ENCODE measurements at places on chromosomes 12 and 14. TPM values are rescaled to one million over a fixed set of nuclear protein-coding genes. Genes with fewer than 3 reads are reported as not detected.

GRCh38 chr12:80946591-80946990 lies 8.9 kb upstream of the LIN7A start:
- H3K4me3 ChIP-seq: no peak overlapping the region
- H3K36me3 ChIP-seq: no peaks in the 10 kb centered on the region
- H3K4me1 ChIP-seq: no peaks in the 10 kb centered on the region
- DNase-seq: no peak
- no peak overlapping the region for H3K27ac ChIP-seq

HOXC9 gene
- total RNA-seq: 0.61 TPM

- no peaks in the 10 kb centered on the region for H3K27me3 ChIP-seq
- no peak overlapping the region for H3K4me3 ChIP-seq
- no peak for DNase-seq
- no peaks in the 10 kb centered on the region for H3K36me3 ChIP-seq
- H3K27ac ChIP-seq: no peak overlapping the region
These were observed 36.6 kb upstream of the SPPL3 start for GRCh38 chr12:120940799-120941198.

DYRK2 gene
- total RNA-seq: 15.5 TPM

DNA sequence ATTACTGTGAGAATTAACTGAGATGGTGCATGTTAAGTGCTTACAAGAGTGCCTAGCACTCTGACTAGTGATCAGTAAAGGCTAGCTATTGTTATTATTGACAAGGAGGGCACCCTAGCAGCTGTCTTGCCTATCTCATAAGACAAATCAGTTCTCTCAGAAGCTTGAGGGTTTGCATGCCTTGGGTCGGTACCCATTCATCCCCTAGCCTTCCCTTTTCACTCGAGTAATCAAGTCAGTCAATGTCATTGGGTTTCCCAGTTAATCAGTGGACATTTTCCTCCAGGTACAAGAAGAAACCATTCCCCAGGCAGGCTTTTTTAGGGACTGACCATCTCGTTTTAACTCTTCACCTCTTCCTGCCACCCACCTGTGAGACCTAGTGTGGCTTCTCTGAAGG lies 10.4 kb upstream of the TFCP2 start:
- no peaks in the 10 kb centered on the region for H3K36me3 ChIP-seq
- no peak overlapping the region for H3K27ac ChIP-seq
- no peaks in the 10 kb centered on the region for H3K4me1 ChIP-seq
- no peaks in the 10 kb centered on the region for H3K27me3 ChIP-seq
- H3K4me3 ChIP-seq: no peak overlapping the region
- DNase-seq: no peak

GRCh38 chr14:105517096-105517495 lies 9.3 kb upstream of the TMEM121 start:
- no peaks in the 10 kb centered on the region for H3K36me3 ChIP-seq
- H3K27me3 ChIP-seq: peaks cover 9% of the 10 kb centered on the region
- no peak overlapping the region for H3K4me3 ChIP-seq
- H3K27ac ChIP-seq: no peak overlapping the region

- peaks cover 14% of the 10 kb centered on the region for H3K4me1 ChIP-seq
- no peak for DNase-seq
- H3K4me3 ChIP-seq: no peak overlapping the region
- H3K27me3 ChIP-seq: no peaks in the 10 kb centered on the region
These were observed 14.5 kb downstream of the FBXL14 start for GRCh38 chr12:1579651-1580435.

GRCh38 chr12:62784576-62784975 lies 150.4 kb downstream of the PPM1H start:
- H3K4me3 ChIP-seq: no peak overlapping the region
- no peaks in the 10 kb centered on the region for H3K36me3 ChIP-seq
- H3K27me3 ChIP-seq: no peaks in the 10 kb centered on the region
- DNase-seq: no peak

GRCh38 chr14:71739273-71739990 lies 192.8 kb upstream of the RGS6 start:
- no peak overlapping the region for H3K4me3 ChIP-seq
- peaks cover 4% of the 10 kb centered on the region for H3K4me1 ChIP-seq
- H3K36me3 ChIP-seq: peaks cover 35% of the 10 kb centered on the region
- H3K27me3 ChIP-seq: no peaks in the 10 kb centered on the region
- H3K27ac ChIP-seq: no peak overlapping the region

PLEKHD1 gene
- 0.41 TPM for total RNA-seq

DNA sequence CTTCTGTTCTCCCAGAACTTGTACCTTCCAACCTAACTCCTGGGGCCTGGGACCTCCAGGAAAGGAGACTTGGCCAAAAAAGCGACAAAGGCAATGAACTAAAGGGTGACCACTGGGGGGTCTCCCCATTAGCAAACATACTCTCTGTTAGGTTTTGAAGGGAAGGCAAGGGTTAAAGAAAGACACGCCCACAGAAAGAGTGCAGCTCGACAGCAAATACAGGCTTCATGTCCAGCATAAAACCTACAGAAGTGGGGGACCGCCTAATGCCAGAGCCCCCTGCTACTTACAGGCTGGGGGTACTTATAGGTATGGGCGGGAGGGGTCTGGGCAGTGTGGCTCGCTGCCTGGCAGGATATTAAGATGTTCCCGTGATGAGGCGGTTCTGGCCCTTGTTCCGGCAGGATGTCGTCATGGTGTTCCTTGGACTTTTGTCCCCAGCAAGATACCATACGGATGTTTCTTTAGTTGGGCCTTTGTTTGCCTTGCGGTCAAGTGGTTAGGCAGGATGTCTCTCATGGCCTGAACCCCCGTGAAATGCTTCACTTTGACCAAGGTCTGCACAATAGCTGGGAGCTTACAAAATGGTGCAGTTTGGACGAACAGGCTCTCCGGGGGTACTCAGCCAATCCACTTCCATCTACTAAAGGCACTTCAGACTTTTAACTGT lies 53.4 kb downstream of the PRMT8 start:
- no peak for DNase-seq
- H3K36me3 ChIP-seq: no peaks in the 10 kb centered on the region

SLC5A8 gene
- 2.8 TPM for total RNA-seq

CLEC2B gene
- 24.6 TPM for total RNA-seq

DNA sequence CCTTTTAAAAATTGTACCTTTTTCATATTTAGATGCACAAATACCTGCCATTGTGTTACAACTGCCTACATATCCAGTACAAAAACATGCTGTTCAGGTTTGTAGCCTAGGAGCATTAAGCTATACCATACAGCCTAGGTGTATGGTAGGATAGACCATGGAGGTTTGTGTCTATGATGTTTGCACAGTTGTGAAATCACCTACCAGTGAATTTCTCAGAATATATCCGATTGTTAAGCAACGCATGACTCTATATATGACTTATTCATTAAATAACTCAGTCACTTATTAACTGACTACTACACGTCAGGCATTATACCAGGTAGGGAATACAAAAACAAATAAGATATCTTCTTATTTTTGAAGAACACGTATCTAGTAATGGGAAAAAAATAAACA lies 26.2 kb upstream of the ETNK1 start:
- H3K4me1 ChIP-seq: no peaks in the 10 kb centered on the region
- H3K27ac ChIP-seq: no peak overlapping the region
- H3K4me3 ChIP-seq: no peak overlapping the region
- no peaks in the 10 kb centered on the region for H3K36me3 ChIP-seq
- no peak for DNase-seq

MYH6 gene
- total RNA-seq: 3.4 TPM

- H3K4me3 ChIP-seq: no peak overlapping the region
- no peaks in the 10 kb centered on the region for H3K36me3 ChIP-seq
- no peak overlapping the region for H3K27ac ChIP-seq
- no peaks in the 10 kb centered on the region for H3K27me3 ChIP-seq
- no peak for DNase-seq
These were observed 218.9 kb downstream of the ACSS3 start for GRCh38 chr12:81296556-81297305.

B4GALNT1 gene
- total RNA-seq: 0.93 TPM

RDH12 gene
- total RNA-seq: 0.20 TPM

GRCh38 chr14:97994020-97994531 lies 1196.9 kb downstream of the VRK1 start:
- no peaks in the 10 kb centered on the region for H3K27me3 ChIP-seq
- no peaks in the 10 kb centered on the region for H3K36me3 ChIP-seq
- DNase-seq: no peak
- no peak overlapping the region for H3K4me3 ChIP-seq
- H3K27ac ChIP-seq: no peak overlapping the region
- no peaks in the 10 kb centered on the region for H3K4me1 ChIP-seq

GRCh38 chr12:82708061-82708879 lies 21.6 kb downstream of the TMTC2 start:
- no peak for DNase-seq
- H3K27ac ChIP-seq: no peak overlapping the region
- no peaks in the 10 kb centered on the region for H3K36me3 ChIP-seq
- no peaks in the 10 kb centered on the region for H3K4me1 ChIP-seq
- H3K27me3 ChIP-seq: no peaks in the 10 kb centered on the region

SLC16A7 gene
- 26.0 TPM for total RNA-seq

PPFIA2 gene
- total RNA-seq: 1.4 TPM

DNA sequence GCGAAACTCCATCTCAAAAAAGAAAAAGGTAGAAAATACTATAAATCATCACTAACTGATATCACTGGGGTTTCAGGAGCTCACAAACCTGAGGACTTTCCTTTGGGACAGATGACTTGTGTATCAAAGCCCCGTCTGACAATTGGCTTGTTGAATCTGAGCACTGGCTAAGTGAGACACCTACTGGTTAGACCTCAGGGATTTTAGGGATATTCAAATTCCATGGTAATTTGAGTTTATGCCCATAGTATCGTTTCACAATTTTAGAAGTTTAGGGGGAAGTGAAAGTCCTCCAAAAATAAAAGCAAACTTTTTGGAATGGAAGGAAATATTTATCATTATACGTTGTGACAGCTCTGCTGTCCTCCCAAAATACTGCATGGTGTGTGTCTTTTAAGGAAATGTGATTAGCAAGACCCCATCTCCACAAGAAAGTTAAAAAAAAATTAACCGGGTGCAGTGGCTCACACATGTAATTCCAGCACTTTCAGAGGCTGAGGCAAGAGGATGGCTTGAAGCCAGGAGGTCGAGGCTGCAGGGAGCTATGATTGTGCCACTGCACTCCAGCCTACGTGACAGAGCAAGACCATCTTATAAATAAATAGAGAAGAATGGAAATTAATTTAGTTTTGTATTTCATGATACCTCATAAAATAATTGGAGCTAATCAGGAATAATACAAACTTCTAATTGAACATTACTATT lies 49.2 kb downstream of the FBXL14 start:
- no peak overlapping the region for H3K4me3 ChIP-seq
- H3K4me1 ChIP-seq: no peaks in the 10 kb centered on the region
- no peaks in the 10 kb centered on the region for H3K36me3 ChIP-seq

PRKAB1 gene
- total RNA-seq: 54.7 TPM

SOCS2 gene
- total RNA-seq: 23.8 TPM

GRCh38 chr14:92254786-92255185 lies 68.2 kb upstream of the SLC24A4 start:
- H3K27me3 ChIP-seq: peaks cover 34% of the 10 kb centered on the region
- peak; percentile 74 for DNase-seq
- no peak overlapping the region for H3K4me3 ChIP-seq
- H3K27ac ChIP-seq: no peak overlapping the region
- peaks cover 8% of the 10 kb centered on the region for H3K4me1 ChIP-seq
- no peaks in the 10 kb centered on the region for H3K36me3 ChIP-seq

TCL1B gene
- not detected for total RNA-seq

GRCh38 chr12:31206038-31206670 lies 119.8 kb downstream of the SINHCAF start:
- H3K4me3 ChIP-seq: no peak overlapping the region
- no peaks in the 10 kb centered on the region for H3K27me3 ChIP-seq
- DNase-seq: no peak
- H3K27ac ChIP-seq: no peak overlapping the region

DNA sequence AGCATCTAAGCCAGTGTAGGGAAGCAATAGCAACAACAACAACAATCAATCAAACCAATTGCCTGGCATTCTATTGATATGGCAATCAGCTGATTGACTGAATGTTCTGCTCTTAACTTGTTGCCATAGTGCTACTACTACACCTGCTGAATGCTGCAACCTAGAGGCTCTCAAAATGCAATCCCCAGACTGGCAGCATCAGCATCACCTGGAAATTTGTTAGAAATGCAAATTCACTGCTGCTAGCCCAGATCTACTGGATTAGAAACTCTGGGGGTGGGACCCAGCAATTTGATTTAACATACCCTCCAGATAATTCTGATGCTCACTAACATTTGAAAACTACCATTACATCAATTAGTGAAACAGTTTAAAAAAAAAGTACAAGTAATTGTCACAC lies 363.6 kb downstream of the SNAPC1 start:
- no peak overlapping the region for H3K4me3 ChIP-seq
- H3K27ac ChIP-seq: no peak overlapping the region
- H3K4me1 ChIP-seq: no peaks in the 10 kb centered on the region
- no peaks in the 10 kb centered on the region for H3K36me3 ChIP-seq
- peaks cover 32% of the 10 kb centered on the region for H3K27me3 ChIP-seq

- H3K4me3 ChIP-seq: no peak overlapping the region
- no peak for DNase-seq
- no peaks in the 10 kb centered on the region for H3K4me1 ChIP-seq
- no peak overlapping the region for H3K27ac ChIP-seq
- no peaks in the 10 kb centered on the region for H3K27me3 ChIP-seq
These were observed 30.4 kb upstream of the KCNA5 start for GRCh38 chr12:5013266-5013730.

AMN gene
- 19.8 TPM for total RNA-seq

- no peaks in the 10 kb centered on the region for H3K27me3 ChIP-seq
- no peak overlapping the region for H3K4me3 ChIP-seq
- no peaks in the 10 kb centered on the region for H3K36me3 ChIP-seq
- peak; percentile 16 for DNase-seq
These were observed 14.3 kb upstream of the GPX2 start for GRCh38 chr14:64956697-64957406.

DNA sequence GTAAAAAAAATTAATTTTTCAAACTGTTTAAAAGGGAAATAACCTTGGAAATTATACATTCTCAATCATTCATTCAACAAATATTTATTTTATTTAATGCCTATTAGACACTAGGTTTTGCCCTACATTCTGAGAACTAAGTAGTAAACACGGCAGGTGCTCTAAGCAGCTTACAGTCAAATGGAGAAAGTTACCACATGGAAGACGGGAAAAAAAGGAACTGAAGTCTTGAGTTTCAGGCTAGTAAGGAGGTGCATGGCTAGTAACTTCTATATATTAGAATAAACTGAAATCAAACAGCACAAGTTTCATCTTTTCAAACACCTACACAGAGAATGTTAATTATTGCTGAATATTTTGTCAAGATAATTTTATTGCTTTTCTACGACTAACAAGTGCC lies 52.9 kb downstream of the C12orf42 start:
- H3K4me3 ChIP-seq: no peak overlapping the region
- H3K4me1 ChIP-seq: no peaks in the 10 kb centered on the region
- no peaks in the 10 kb centered on the region for H3K27me3 ChIP-seq

- peak; percentile 31 for DNase-seq
- no peak overlapping the region for H3K27ac ChIP-seq
These were observed 17.9 kb downstream of the ZFP36L1 start for GRCh38 chr14:68774771-68775613.

- no peak overlapping the region for H3K4me3 ChIP-seq
- DNase-seq: no peak
- no peaks in the 10 kb centered on the region for H3K27me3 ChIP-seq
- H3K4me1 ChIP-seq: peaks cover 16% of the 10 kb centered on the region
- no peaks in the 10 kb centered on the region for H3K36me3 ChIP-seq
- H3K27ac ChIP-seq: no peak overlapping the region
These were observed 30.8 kb downstream of the NTN4 start for GRCh38 chr12:95759718-95760117.

C12orf54 gene
- not detected for total RNA-seq
